ENCODE measurements at places on chromosomes 13 and 19.

DNA sequence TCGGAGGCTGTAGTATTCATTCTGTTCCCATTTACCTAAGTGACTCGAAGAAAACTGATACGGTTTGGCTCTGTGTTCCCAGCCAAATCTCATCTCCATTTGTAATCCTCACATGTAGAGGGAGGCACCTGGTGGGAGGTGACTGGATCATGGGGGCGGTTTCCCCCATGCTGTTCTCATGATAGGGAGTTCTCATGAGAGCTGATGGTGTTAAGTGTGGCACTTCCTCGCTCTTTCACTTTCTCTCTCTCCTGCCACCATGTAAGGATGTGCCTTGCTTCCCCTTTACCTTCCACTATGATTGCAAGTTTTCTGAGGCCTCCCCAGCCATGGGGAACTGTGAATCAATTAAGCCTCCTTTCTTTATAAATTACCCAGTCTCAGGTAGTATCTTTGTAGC, 23.5 kb downstream of the SLAIN1 start:
- no peak for DNase-seq

DNA sequence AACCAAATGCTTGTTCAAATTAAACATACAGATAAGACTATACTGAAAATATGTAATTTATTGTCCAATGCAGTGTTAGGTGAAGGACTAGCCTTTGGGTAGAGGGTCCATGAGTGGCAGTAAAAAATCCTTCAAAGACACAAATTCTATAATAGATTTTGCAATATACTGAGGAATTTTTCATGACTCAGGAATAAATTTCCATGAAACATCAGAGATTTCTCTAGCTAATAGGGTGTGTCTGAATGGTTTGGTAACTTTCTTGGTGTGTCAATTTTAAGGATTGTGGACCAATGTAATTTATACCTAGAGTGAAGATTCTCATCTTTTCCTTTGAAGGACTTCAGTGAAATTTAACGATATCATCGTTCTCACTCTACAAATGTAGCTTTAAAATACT, 546.7 kb downstream of the SLITRK5 start:
- DNase-seq: no peak

GRCh38 chr13:103188713-103189326, 122.6 kb upstream of the SLC10A2 start:
- no peak for DNase-seq

DNA sequence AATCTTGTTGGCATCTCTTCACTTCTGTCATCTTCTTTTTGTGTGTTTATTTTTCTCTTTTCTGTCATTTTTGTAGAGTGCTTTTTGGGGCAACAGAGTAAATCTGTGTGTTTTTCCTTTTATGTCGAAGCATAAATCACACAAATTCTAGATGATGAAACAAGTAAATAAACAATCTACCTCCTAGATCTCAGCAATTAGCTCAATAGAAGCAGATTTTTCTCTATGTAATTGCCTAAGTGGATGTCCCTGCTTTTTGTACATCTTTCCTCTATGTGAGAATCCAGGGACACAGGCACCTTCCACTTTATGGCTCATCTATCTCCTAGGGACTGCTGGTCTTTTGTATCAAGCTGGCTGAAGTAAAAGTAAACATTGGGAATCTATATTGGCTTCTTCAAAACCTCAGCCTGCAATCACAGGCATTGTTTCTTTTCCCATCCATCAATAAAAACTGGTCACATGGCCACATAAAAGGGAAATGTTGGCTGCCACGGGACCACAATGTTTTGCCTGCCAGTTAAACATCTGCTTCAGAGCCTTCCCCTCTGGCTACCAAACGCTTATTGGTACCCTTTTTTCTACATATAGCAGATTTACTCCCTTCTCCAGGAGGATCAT, 323.8 kb downstream of the LMO7 start:
- no peak for DNase-seq

Data from stimulated activated CD4-positive, alpha-beta T cell treated with anti-CD3 and anti-CD28 coated beads, Interleukin-2, amount 100 ng/mL, for 4 hours (primary cell).